Spinal cord (tissue), 10 donors: ENCODE measurements at places on chromosomes 4 and X.

DNA sequence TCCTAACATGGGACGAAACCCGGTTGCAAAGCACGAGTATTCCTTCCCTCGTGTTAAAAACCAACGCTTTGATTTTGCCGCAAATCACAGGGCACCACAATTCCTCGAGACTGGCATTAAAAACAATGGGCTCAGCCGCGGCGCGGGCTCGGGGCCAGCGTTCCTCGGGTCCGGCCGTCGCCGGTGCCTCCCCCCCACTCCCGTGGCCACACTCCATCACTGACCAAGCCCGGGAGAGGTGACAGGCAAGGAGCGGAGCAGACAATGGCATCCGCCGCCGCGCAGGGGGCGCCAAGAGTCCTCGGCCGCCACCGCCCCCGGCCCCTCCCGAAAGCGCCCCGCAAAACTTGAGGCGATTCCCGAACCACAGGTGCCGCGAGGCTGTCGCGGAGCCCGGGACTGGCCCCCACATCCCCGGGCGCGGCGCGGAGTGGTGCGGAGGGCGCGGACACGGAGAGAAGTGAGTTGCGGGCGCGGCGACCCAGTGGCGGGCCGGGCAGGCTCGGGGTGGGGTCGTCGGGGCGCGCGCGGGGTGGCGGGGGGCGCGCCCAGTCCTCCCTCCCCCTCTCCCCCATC, 445 bp downstream of the AP1S2 start:
- no peak for DNase-seq

GRCh38 chrX:110381216-110381615, 22.6 kb downstream of the RTL9 start:
- DNase-seq: no peak

DNA sequence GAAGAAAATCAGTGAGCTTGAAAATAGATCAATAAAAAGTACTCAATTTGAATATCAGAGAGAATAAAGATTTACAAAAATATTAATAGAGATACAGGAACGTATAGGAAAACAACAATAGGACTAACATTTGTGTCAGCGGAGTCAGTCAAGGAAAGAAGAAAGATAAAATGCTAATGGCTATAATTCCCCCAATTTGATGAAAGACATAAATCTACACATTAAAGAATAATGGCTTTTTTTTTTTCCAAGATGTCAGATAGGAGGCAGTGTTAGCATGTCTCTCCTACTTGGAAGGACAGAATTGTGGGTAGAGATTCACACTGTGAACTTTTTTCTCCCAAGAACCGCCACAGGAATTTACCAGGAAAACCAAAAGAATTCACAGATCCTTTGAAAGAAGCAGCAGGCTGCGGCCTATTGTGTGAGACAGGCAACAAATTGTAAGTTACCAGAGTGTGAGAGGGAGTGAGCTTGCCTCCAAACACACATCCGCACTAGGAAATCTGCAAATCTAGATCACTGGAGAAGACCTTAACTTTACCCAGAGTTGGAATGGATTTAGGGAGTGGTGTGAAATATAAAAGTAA, 249.9 kb downstream of the PRDM5 start:
- DNase-seq: no peak

GRCh38 chrX:70635227-70635626, 190.6 kb downstream of the DLG3 start:
- DNase-seq: no peak

DNA sequence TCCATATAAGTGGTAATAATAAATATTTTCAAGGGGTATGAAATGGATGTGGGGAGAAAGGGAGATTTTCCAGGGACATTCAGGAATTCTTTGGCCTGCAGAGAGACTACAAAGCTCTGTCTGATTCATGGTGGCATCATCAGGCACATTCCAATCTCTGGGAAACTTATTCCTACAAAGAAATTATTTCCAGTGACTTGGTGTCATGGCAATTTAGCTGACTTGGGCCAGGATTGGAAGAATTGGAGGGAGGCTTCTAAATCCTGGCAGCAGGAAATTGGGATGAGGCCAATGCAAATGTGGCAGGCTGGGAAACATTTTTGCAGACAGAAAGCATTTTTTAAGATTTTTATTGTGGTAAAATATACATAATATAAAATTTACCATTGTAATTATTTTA, 204.6 kb downstream of the RTL9 start:
- DNase-seq: peak; percentile 74

- no peak for DNase-seq
Observed at GRCh38 chr4:83504503-83504902, 19.6 kb upstream of the ABRAXAS1 start.

GRCh38 chr4:95541889-95542607, 6.7 kb downstream of the UNC5C start:
- no peak for DNase-seq

- DNase-seq: no peak
Observed at GRCh38 chrX:70455366-70456202, 10.9 kb downstream of the DLG3 start.

- no peak for DNase-seq
Observed at GRCh38 chrX:46251755-46252154, 293.5 kb downstream of the ZNF674 start.

- no peak for DNase-seq
Observed at GRCh38 chr4:87120411-87121162, 99.8 kb downstream of the KLHL8 start.

GRCh38 chr4:129364747-129365452, 268.9 kb downstream of the C4orf33 start:
- DNase-seq: no peak

DNA sequence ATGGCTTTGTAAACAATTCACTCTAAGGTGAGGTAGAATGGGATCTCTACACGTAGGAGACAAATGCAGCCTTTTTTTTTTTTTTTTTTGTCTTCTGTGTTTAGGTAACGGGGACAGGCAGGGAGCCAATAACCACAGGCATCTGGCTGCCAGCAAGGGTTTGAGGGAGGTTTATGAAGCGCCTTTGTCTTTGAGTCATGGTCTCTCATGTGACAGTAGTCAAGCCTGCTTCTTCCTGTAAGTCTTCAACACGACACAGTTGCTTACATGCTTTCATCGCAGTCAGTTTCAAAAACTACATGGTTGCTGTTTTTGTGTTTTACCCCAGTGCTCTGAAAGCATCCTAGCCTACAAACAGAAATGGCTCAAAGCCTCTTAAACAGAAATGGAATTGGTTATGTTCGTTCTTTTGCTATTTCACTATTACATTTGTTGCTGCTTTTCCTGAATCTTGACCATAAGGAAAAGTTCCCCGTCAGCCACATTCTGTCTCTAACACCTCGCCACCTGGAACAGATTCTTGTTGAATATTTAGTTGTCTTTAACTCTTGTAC, 127.8 kb upstream of the METTL14 start:
- DNase-seq: no peak

DNA sequence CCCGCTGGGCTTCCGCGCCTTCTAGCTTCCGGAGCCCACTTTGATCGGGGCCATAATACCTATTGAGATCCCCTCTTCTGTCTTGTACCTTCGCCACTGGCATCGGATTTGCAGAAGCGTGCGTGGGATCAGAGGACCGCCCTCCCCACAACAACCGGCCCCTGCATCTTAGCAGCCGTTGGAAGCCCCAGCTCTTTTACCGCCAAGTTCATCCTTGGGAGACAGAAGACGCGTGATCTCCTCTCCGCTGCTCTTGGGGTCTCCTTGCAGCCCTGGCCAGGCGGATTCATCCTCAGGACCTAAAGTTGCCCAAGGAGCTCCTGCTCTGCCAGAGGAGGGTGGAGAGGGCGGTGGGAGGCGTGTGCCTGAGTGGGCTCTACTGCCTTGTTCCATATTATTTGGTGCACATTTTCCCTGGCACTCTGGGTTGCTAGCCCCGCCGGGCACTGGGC, 1.6 kb downstream of the SLIT2 start:
- peak; percentile 47 for DNase-seq

GRCh38 chr4:182823576-182823975, 93.6 kb downstream of the DCTD start:
- no peak for DNase-seq

DNA sequence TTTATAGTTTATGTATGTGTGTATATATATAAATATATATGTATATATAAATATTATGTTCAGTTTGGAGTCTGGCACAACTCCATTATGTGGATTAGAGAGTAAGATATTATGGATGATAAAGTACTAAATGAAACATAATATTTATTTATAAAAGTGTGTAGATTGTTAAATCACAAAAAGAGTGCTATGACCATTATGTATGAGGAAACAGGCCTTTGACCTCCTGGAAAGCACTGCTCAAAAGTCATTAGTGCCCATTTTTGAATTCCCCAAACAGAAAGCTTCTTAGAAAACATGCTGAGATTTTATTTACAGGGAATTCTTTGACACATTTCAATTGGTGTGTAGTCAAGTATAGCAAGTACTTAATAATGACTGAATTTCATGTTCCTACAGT, 391.2 kb downstream of the UNC5C start:
- no peak for DNase-seq

GRCh38 chrX:84873176-84873575, 130.5 kb upstream of the APOOL start:
- DNase-seq: no peak

- DNase-seq: no peak
Observed at GRCh38 chr4:80026100-80026499, 46.9 kb downstream of the ANTXR2 start.

- no peak for DNase-seq
Observed at GRCh38 chr4:76192236-76192635, 21.4 kb downstream of the SCARB2 start.

- no peak for DNase-seq
Observed at GRCh38 chr4:121326597-121326996, 54.2 kb downstream of the QRFPR start.

DNA sequence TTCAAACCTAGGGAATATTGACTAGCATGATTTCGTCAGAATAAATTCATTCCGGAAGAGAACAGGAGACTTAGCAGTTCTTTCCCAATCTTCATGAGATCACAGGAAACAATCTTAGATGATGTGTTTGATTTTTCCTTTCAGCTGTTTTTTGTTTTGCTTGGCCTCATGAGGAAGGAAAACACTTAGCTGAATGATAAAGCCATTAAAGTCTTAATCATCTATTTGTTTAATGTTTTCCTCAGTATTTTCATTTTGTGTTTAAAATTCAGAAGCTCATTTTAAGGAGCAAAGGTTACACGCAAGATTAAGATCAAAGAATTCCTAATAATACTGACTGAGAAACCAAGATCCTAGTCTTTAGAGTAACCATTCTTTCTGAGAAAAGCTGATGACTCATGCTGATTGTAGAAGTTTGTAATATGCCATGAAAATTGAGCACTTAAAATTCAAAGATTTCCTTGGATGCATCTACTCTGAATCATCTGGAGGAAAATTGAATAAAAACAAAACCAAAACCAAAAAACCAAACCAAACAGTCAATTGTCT, 15.4 kb upstream of the TBC1D19 start:
- no peak for DNase-seq

- no peak for DNase-seq
Observed at GRCh38 chr4:174420316-174420715, 102.0 kb downstream of the HPGD start.

DNA sequence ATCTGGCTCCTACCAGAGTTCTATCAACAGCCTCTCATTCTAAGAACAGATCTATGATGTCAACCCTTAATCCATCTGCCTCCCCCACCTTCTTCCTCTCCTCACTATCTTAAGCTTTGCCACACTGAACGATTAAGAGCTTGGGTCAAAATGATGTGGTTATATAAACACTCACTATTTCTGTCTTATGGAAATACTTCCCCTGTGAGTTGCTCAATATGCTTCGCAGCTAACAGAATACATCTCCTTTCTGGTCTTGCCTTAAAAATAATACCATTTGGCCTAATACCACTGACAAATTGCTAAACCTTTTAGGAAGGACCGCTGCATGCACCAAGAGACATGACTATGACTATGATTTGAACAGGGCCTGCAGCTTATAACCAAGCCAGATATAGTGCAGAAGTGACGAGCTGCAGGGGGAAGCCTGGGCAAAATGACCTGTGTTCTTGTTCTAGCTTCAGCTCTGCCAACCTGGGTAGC, 130.9 kb downstream of the RNF150 start:
- DNase-seq: no peak

- DNase-seq: peak; percentile 38
Observed at GRCh38 chrX:143058120-143058519, 32.4 kb downstream of the SPANXN4 start.

- DNase-seq: no peak
Observed at GRCh38 chr4:137558951-137559350, 26.7 kb upstream of the PCDH18 start.

DNA sequence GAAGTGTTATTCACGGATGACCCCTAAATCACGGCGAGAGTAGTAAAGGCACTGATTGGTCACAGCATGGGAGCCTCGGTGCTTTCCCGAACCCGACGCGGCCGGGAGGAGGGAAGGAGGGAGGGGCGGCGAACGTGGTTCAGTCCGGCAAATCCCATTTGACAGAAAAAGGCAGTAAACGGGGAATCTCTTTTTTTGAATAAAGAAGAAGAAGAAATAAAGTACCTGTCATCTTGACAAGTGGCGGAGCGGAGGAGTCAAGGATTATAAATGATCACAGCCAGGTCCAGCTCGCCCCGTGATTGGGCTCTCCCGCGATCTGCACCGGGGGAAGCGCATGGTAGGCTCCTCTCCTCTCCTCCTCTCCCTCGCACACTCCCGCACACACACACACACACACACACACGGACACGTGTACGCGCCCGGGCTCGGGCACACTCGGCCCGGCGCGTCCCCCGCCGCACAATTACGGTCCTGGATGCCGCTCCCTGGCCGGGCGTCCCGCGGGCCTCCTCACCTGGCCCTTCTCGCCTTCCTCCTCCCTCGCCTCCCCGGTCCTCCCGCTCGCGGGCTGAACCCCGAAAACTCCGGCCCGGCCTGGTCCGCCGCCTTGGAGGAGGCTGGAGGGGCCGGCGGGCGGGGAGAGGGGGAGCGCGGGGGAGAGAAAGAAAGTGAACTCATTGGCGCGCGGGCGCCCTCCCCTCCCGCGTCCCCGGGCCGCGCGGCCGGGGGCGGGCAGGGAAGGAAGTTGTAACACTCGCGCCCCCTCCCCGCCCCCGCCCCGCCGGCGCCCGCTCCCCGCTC, 99.2 kb upstream of the TENM3 start:
- peak; percentile 94 for DNase-seq

GRCh38 chrX:94256396-94256795, 582.4 kb downstream of the FAM133A start:
- no peak for DNase-seq

- no peak for DNase-seq
Observed at GRCh38 chr4:152103181-152103901, 342.5 kb upstream of the GATB start.

DNA sequence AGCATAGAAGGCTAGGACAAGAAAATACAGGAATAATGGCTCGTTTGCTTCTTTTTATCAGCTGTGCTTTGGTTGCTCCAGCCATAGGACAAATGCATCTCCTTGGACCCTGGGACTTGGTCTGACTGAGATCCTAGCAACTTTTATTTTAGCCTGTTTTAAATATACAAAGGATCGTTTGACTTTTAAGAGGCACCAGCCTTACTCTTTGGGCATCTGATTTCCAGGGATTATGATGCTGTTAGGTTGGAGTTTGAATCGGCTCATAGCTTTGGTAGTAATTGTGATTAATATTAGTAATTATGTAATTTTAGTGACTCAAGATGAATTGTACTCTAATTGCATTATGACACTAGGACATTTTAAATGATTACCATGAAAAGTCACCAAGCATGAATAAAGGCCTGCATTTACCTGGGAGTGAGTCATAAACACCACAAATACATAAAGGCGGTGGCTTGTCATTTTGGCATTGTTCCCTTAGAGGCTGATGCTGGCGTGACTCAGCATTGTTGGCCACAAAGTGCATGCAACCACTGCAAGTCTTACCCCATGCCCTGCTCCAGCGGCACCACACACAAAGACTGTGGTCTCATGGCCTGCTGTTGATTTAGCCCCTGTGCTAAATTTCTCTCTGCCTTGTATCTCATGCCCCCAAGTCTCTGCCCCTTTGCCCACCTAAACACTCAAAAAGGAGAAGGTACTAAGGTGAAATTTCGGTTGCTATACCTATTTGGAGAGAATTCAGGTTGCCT, 12.4 kb downstream of the GPAT3 start:
- no peak for DNase-seq
